ENCODE measurements at places on chromosomes 6 and 20.
A peak's percentile ranks its signal among the peaks of the same experiment; 100 is the strongest.

DNA sequence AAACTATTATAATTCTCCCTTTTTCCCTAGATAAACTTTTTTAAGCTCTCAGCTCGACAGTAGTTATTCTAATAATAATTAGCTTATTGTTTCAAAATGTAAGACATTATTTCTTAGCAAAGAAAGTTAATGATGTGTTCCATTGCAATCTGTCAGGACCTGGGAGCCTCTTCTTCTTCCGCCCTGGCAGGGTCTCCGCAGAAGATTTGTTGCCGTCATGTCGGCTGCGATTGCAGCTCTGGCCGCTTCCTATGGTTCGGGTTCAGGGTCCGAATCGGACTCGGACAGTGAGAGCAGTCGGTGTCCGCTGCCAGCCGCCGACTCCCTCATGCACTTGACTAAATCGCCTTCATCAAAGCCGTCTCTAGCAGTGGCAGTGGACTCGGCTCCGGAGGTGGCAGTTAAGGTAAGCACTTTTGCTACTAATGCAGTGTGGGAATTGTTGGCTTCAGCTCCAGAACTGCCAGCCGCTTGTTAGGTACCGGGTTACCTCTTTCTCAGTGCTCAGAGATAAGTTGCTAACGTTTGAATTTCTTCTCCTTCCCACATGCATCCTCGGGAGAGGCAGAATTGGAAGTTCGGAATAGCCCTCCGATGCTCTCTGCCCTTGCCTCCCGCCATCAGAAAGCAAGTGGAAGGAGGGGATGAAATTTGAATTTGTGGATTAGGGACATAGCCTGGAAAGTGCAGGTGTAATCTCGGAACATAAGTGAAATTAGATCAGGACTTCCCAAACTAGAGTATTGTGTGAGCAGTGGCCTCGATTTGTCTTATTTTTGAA lies at the start of gene CDC40:
CDC40 (plus strand) TSS at position 200 of the 781 bp plus-strand sequence; CDS start at position 218, 18 bp downstream.
- peak within 1 kb of the TSS; percentile 68 for H3K4me3 ChIP-seq
- peak; percentile 73 for DNase-seq
- H3K36me3 ChIP-seq = no peaks in the 10 kb centered on the region
- H3K4me1 ChIP-seq = peaks cover 40% of the 10 kb centered on the region

DNA sequence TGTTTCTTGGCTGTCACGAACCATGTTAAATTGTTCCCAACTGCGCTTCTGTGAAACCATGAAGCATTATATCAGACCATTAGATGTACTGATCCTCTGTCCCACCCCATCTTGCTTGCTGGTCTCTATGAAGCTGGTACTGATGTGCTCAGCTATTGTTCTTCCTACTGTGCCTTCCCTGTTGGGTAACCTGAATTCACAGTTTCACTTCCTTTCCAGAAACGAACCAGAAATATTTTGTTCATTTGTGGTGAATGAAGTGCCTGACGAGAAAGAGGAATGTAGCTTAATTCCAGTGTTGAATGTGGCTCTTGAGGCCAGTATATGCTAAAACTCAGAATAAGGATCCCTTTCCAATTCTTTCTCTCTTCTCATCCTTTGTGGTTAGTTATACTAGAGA lies 58.1 kb upstream of the SNAP91 start:
- no peak overlapping the region for H3K27ac ChIP-seq
- DNase-seq = no peak
- no peak overlapping the region for H3K4me3 ChIP-seq
- H3K27me3 ChIP-seq = no peaks in the 10 kb centered on the region
- no peaks in the 10 kb centered on the region for H3K4me1 ChIP-seq
- H3K36me3 ChIP-seq = no peaks in the 10 kb centered on the region

DNA sequence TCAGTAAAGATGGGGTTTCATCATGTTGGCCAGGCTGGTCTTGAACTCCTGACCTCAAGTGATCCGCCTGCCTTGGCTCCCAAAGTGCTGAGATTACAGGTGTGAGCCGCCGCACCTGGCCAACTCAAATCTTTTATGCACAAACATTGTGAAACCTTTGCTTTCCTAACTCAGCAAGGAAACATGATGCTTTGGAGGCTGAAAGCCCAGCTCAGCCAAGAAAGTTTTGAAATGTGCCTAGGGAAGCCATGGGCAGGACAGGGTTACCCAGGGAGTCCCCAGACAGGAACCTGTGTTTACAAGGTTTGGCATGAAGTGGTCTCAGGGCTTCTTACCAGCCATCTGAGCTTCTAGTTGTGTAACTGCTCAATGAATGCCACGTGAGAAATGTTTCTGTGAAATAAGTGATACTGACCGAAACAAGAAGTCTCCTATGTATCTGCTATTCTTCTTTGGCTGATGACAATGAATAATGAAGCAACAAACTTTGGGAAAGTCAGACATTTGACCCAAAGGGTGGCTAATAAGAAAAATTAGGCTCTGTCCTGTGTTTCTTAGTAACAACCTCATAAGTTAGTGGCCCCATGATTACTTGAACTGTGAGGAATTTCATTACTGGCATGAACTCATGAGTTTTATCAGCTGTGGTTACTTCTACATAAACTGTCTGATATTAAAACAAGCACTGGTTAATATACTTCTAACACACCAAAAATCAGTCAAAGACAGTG lies 163.5 kb downstream of the KIF6 start:
- no peaks in the 10 kb centered on the region for H3K4me1 ChIP-seq
- peak; percentile 70 for DNase-seq
- peak overlapping the region; percentile 26 for H3K27ac ChIP-seq
- H3K27me3 ChIP-seq = no peaks in the 10 kb centered on the region
- H3K4me3 ChIP-seq = no peak overlapping the region

- no peaks in the 10 kb centered on the region for H3K27me3 ChIP-seq
- H3K4me1 ChIP-seq = no peaks in the 10 kb centered on the region
Measured at GRCh38 chr6:85435851-85436250, 14.0 kb upstream of the NT5E start.

DNA sequence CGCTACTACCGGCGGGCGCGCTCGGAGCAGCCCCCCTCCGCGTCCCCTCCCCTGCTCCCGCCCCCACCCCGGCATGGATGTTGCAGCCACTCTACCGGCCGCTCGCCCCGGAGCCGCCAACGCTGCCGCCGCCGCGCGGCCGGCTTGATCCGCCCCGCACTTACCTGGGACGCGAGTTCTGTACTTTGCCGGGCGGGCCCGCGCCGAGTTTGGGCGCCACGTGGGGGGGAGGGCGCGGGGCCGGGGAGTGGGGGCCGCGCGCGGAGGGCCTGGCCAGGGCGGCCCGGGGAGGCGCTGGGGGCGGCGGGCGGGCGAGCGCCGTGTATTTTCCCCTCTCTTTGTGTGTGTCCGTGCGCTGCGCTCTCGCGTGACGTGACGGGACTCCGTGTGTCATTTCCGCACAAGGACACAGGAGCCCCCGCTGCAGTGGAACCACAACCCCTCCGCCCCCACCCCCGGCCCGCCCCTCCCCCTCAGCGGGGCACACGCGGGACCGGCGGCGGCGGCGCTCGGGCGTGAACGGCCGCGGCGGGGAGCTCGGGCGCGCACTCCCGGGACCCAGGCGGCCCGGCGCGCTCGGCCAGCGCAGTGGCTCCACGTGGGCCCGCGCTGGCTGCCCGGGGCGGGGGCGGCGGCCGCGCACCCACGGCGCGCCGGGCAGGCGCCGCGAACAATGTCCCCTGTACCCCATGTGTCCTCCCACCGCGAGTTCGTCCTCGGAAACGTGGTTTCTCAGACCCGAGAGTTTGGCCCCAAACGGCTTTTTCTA lies at the start of gene BEND3:
BEND3 (minus strand) TSS at position 590 of the 769 bp plus-strand sequence. CDS start 16,230 bp downstream, outside the sequence.
- peaks cover 6% of the 10 kb centered on the region for H3K27me3 ChIP-seq
- peak within 1 kb of the TSS; percentile 75 for H3K27ac ChIP-seq
- H3K4me3 ChIP-seq = peak within 1 kb of the TSS; percentile 70
- peak; percentile 79 for DNase-seq

DNA sequence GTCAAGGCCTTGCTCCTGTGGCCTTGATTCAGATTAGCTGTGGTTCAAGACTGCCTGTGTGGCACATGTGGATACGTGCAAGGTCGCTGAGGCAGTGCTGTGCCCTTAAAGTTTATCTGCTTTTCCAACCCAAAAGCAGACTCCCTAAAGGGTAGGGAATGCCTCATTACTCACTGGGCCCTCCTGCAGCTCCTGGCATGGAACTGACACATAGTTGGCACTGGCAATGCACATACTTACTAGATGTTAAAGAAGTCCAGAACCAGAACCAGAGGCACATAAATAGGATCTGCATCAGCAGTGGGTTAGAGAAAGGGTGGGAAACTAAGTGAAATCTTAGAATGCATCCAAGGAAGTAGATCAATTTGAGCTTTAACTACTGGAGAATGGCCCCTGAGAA lies 90.6 kb upstream of the MLN start:
- DNase-seq = no peak
- H3K27me3 ChIP-seq = no peaks in the 10 kb centered on the region
- peaks cover 4% of the 10 kb centered on the region for H3K4me1 ChIP-seq
- no peak overlapping the region for H3K27ac ChIP-seq
- no peak overlapping the region for H3K4me3 ChIP-seq

DNA sequence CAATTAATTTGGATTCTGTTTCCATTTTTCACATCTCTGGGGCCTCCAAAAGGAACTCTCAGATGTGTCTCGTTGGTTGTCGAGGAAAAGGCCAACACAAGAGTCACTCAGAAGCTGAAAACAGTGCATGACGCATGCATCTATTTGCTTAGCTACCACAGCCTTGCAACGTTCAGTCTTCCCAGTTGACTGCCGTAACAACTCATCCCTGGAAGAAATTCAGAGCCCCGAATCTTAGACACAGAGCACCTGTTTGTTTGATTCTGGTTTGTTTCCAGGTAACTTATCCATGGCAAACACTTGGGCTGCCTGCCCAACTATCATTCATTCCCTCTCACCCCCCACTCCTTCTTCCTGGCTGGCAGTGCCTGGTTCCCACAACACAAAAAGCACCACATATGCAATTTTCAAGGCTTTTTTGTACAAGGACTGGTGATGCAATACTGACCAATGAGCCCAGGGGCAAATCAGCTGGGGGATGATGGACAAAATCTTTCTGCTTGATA lies 60.5 kb downstream of the ZMYND8 start:
- H3K27ac ChIP-seq = peak overlapping the region; percentile 6
- H3K27me3 ChIP-seq = no peaks in the 10 kb centered on the region
- no peak overlapping the region for H3K4me3 ChIP-seq
- no peak for DNase-seq
- H3K36me3 ChIP-seq = peaks cover 78% of the 10 kb centered on the region

- peaks cover 83% of the 10 kb centered on the region for H3K27me3 ChIP-seq
- no peaks in the 10 kb centered on the region for H3K4me1 ChIP-seq
- no peaks in the 10 kb centered on the region for H3K36me3 ChIP-seq
- peak overlapping the region; percentile 83 for H3K27ac ChIP-seq
- peak; percentile 85 for DNase-seq
Measured at GRCh38 chr20:22578221-22579118, 5.9 kb downstream of the FOXA2 start.

DNA sequence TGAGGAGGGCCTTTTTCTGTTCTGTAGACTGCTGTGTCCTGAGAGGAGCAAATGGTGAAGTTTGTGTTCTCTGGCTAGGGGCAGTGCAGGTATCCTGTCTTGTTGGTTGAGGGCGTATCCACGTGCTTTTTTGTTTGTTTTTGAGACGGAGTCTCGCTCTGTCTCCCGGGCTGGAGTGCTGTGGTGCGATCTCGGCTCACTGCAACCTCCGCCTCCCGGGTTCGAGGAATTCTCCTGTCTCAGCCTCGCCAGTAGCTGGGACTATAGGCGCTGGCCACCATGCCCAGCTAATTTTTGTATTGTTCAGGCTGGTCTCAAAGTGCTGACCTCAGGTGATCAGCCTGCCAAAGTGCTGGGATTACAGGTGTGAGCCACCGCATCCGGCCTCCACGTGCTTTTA lies 10.8 kb upstream of the PXDC1 start:
- DNase-seq = no peak
- no peak overlapping the region for H3K4me3 ChIP-seq
- no peaks in the 10 kb centered on the region for H3K27me3 ChIP-seq
- no peaks in the 10 kb centered on the region for H3K36me3 ChIP-seq
- H3K27ac ChIP-seq = no peak overlapping the region
- no peaks in the 10 kb centered on the region for H3K4me1 ChIP-seq

DNA sequence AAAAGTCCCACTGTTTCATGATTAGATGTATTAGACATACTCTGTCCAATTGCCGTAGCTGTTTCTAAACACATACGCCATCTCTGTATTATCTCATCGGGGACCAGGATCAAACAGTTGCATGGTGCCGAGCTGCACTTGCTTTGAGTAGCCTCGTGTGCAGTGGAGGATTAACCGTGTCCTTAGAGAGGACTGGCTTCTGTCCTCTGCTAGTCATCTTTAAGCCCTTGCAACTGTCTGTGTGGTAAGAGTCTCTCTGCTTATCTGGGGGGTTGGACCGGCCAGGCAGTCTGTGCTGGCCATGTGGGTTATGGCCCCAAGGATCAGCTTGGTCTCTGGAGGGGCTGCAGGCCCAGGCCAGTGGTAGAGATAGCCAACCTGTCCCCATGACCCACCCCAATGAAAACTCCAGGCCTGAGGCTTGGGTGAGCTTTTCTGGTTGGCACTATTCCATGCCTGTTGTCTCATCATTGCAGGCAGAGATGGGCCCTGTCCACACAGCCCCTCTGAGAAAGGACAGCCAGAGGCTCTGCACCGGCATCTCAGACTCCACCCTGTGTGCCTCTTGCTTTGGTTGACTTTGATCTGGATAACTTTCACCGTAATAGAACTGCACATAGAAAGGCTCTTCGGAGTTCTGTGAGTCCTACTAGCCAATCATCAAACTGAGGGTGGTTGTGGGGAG lies 137.3 kb upstream of the SNX9 start:
- H3K36me3 ChIP-seq = no peaks in the 10 kb centered on the region
- no peaks in the 10 kb centered on the region for H3K27me3 ChIP-seq
- DNase-seq = no peak
- no peak overlapping the region for H3K4me3 ChIP-seq
- H3K27ac ChIP-seq = no peak overlapping the region

GRCh38 chr20:1623501-1624205 lies 3.8 kb upstream of the SIRPB1 start:
- H3K27me3 ChIP-seq = no peaks in the 10 kb centered on the region
- no peak for DNase-seq
- no peak overlapping the region for H3K4me3 ChIP-seq
- H3K36me3 ChIP-seq = no peaks in the 10 kb centered on the region
- peaks cover 5% of the 10 kb centered on the region for H3K4me1 ChIP-seq
- no peak overlapping the region for H3K27ac ChIP-seq

GRCh38 chr20:17966432-17967310 lies 1.9 kb downstream of the SNX5 start:
- DNase-seq = no peak
- peaks cover 69% of the 10 kb centered on the region for H3K4me1 ChIP-seq
- H3K27ac ChIP-seq = peak overlapping the region; percentile 99
- no peaks in the 10 kb centered on the region for H3K27me3 ChIP-seq

DNA sequence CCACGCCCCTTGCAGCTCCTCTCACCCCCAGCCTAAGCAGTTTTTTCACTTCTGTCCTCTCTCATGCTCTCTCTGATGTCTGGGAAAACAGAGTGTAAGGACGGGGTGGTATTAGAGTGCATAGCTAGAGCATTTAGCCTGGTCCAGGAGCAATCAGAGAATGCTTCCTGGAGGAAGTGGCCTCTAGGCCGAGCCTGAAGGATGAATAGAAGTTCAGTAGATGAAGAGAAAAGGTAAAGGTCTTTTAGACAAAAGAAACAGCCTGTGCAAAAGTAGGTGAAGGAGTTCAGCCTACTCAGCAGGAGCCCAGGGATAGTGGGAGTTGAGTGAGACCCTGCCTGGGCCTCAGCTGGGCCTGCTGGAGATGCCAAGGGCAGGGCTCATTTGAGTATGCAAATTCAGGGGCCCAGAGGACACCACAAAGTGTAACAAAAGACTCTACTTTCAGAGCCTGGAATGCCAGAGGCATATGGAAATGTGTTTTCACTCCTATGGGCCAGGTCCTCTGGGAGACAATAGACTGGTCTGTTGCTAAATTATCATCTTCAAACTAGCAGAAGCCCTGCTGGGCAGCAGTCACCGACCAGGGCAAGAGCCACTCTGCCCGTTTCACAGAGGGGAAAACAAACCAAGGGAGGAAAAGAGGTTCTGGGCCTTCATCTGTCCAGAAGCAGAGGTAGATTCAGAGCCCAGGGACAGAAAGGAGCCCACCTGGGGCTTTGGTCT lies 19.7 kb upstream of the TM9SF4 start:
- H3K36me3 ChIP-seq = no peaks in the 10 kb centered on the region
- no peak overlapping the region for H3K27ac ChIP-seq
- DNase-seq = no peak
- no peaks in the 10 kb centered on the region for H3K27me3 ChIP-seq
- H3K4me3 ChIP-seq = no peak overlapping the region
